ENCODE measurements at places on chromosomes 7 and 10. TPM values are rescaled to one million over a fixed set of nuclear protein-coding genes. Genes with fewer than 3 reads are reported as not detected.

DNA sequence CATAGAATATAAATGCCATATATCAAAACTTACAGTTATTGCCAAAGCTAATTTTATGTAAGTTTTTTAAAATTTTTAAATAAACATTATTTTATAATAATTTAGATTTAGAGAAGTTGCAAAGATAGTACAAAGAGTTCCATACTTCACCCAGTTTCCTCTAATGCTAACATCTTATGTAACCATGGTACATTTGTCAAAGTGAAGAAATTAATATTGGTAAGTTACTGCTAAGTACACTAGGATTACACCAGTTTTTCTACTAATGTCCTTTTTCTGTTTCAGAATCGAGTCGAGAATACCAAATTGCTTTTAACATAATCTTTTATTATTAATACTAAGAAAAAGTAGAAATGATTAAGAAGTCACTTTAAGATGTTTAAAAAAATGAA is 29.2 kb downstream of the CSGALNACT2 start:
- no peak overlapping the region for H3K27ac ChIP-seq
- H3K4me1 ChIP-seq, result peaks cover 8% of the 10 kb centered on the region
- no peak for DNase-seq
- no peaks in the 10 kb centered on the region for H3K36me3 ChIP-seq
- H3K27me3 ChIP-seq, result no peaks in the 10 kb centered on the region

- H3K36me3 ChIP-seq, result no peaks in the 10 kb centered on the region
- H3K4me1 ChIP-seq, result no peaks in the 10 kb centered on the region
- no peak overlapping the region for H3K4me3 ChIP-seq
- H3K27ac ChIP-seq, result no peak overlapping the region
These were observed 53.4 kb downstream of the NRCAM start for GRCh38 chr7:108402865-108403264.

- H3K27ac ChIP-seq, result no peak overlapping the region
- no peak overlapping the region for H3K4me3 ChIP-seq
- H3K36me3 ChIP-seq, result peaks cover 8% of the 10 kb centered on the region
- no peaks in the 10 kb centered on the region for H3K4me1 ChIP-seq
These were observed 36.7 kb downstream of the PRF1 start for GRCh38 chr10:70565556-70566514.

DNA sequence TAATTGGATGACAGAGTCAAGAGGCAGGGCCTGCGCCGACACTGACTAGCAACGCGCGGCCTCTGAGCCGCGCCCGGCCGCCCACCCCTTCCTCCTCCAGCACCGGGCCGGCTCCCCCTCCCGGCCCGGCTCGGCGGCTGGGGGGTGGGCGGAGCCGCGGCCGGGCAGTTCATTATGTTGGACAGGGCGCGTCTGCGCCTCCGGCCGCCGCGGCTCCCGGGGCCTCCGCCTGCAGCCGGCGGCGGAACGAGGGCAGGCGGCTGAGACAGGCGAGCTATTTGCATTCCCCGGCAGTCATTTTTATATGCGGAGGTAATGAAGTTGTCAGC is 106.7 kb downstream of the SNX10 start:
- H3K36me3 ChIP-seq, result no peaks in the 10 kb centered on the region
- H3K4me1 ChIP-seq, result peaks cover 23% of the 10 kb centered on the region
- peak overlapping the region; percentile 71 for H3K27ac ChIP-seq
- peak overlapping the region; percentile 71 for H3K4me3 ChIP-seq
- no peaks in the 10 kb centered on the region for H3K27me3 ChIP-seq

DNA sequence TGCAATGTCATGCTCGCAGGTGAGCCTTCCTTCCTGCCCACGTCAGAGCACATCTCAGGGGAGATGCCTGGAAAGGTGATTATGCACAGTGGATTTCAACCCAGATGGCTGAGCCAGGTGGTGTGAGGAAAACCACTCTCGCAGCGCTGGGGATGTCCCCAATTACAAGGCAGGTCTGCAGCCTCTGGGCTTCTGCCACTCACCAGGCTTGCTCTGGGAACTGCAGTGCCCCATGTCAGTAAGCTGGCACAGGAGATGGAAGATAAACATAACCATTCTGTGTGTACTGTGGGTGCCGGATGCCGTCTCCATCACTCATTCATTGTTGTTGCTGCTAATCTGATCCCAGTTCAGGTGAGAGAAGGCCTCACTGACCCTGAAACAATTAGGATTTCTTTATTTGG is 222.9 kb upstream of the PITRM1 start:
- H3K36me3 ChIP-seq, result no peaks in the 10 kb centered on the region
- no peaks in the 10 kb centered on the region for H3K27me3 ChIP-seq
- DNase-seq, result no peak
- no peak overlapping the region for H3K27ac ChIP-seq
- H3K4me3 ChIP-seq, result no peak overlapping the region

DNA sequence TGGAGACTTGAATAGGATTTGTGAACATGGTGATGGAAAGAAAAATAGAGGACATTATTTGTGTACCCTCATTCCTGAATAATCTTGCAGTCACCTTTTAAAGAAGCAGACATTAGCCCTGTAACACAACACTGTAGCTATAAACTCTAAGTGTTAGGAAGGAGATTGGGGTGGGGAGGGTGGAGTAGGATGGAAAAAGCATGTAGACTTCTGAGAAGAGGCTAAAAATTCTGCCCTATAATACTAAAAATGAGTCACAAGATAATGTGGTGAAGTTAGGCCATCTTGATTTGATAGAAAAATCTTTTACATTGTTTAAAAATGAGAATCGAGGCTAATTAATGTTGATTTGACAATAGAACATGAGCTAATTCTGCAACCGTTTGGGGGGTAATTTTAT is 128.8 kb downstream of the LCOR start:
- peaks cover 6% of the 10 kb centered on the region for H3K4me1 ChIP-seq
- no peaks in the 10 kb centered on the region for H3K36me3 ChIP-seq
- no peak for DNase-seq
- H3K27ac ChIP-seq, result no peak overlapping the region
- H3K27me3 ChIP-seq, result no peaks in the 10 kb centered on the region

- no peaks in the 10 kb centered on the region for H3K36me3 ChIP-seq
- no peaks in the 10 kb centered on the region for H3K4me1 ChIP-seq
- H3K27me3 ChIP-seq, result no peaks in the 10 kb centered on the region
- H3K27ac ChIP-seq, result no peak overlapping the region
- H3K4me3 ChIP-seq, result no peak overlapping the region
These were observed 226.9 kb upstream of the CSTF2T start for GRCh38 chr10:51926337-51926736.

DNA sequence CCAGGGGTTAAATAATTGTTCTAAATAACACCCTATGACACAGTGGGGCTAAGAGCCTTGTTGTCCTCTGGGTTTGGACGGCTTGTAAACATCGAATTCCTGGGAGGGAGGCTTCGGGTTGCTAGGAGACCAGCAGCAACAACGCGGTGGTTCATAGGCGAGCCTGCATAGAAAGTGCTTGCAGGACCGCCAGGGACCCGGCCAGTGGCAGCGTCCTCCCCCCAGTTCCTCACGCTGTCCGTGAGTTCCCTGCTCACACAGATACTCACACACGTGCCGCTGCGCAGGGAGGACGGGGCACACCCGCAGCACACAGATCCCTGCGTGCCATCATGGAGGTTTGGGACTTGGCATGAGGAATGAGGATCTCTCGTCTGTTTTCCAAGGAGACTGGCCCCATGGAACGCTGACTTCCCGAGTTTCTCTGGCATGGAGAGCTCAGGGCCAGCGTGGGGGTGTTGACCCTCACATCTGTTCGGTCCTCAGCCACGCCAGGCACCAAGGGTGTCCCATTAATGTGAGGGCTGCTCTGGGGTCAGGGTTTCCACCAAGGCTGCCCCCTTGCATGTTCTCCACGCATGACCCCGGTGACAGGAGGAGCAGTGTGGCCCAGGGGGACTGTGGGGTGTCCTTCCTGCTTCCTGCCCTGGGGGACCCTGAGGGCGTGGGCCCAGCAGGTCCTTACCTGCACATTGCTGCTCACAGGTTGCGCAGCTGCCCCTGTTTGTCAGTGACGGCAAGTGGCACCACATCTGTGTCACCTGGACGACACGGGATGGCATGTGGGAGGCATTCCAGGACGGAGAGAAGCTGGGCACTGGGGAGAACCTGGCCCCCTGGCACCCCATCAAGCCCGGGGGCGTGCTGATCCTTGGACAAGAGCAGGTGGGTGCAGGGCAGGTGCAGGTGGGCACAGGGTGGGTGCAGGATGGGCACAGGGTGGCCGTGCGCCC is 9.7 kb downstream of the NPTX2 start:
- H3K4me1 ChIP-seq, result peaks cover 8% of the 10 kb centered on the region
- no peaks in the 10 kb centered on the region for H3K36me3 ChIP-seq
- H3K27me3 ChIP-seq, result no peaks in the 10 kb centered on the region
- H3K4me3 ChIP-seq, result no peak overlapping the region

DNA sequence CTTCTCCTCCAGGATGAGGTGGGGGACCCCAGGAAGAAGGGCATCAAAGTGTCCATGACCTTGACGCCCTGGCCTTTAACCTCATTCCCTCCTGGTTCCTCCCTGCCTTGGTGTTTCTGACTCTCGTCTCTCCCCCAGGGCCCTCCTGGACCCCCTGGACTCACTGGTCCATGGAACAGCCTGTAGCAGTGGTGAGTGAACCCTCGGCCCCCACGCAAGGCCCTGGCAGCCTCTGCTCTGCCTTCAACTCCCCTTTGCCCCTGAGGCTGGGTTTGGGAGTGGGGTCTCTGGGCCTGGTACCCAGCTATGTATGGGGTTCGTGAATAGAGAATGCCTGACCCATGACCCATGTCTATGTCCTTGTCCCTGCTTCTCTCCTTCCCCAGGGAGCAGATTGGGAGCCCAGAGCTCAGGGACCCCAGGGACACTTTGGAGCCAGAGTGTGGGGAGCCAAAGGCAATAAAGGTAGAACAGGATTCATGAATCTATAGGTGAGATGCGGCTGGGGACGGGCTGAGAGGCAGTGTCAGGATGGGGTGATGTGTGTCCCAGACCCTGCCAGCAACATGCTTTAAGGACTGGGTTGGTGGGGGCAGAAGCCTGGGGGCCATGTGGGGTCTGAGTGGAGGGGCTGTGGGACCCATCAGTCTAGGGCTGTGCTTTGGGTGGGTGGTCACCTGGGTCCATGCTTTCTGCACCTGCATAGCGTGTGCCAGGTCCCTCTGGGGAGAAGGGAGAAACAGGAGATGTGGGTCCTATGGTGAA is 18.4 kb upstream of the VOPP1 start:
- H3K27ac ChIP-seq, result no peak overlapping the region
- no peaks in the 10 kb centered on the region for H3K36me3 ChIP-seq
- H3K4me3 ChIP-seq, result no peak overlapping the region
- no peaks in the 10 kb centered on the region for H3K4me1 ChIP-seq
- H3K27me3 ChIP-seq, result no peaks in the 10 kb centered on the region
- no peak for DNase-seq

DNA sequence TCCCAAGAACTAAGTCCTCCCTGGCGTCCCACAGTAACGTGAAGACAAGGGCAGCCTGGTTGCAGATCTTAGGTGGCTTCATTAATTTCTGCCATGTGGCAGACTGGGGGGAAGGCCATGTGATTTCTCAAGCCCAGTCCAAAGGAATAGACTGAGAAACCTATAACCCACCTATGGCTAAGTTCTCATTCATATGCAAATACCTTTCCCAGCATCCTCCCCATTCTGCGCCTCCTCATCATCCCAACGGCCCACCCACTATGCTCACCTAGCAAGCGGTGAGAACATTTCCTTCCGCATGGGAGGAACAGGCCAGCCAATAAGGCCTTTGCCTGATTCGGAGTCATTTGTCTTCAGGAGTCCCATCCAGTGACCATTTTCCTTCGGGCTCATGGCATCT is 8.2 kb upstream of the CLEC2L start:
- no peaks in the 10 kb centered on the region for H3K4me1 ChIP-seq
- no peaks in the 10 kb centered on the region for H3K27me3 ChIP-seq
- H3K4me3 ChIP-seq, result no peak overlapping the region

Gene PNLIP
- not detected for total RNA-seq

Gene HDAC9
- total RNA-seq, result 5.2 TPM
